Naive thymus-derived CD4-positive, alpha-beta T cell (primary cell): ENCODE measurements at places on chromosomes 6 and 20. TPM values are rescaled to one million over a fixed set of nuclear protein-coding genes. Genes with fewer than 3 reads are reported as not detected.

DNA sequence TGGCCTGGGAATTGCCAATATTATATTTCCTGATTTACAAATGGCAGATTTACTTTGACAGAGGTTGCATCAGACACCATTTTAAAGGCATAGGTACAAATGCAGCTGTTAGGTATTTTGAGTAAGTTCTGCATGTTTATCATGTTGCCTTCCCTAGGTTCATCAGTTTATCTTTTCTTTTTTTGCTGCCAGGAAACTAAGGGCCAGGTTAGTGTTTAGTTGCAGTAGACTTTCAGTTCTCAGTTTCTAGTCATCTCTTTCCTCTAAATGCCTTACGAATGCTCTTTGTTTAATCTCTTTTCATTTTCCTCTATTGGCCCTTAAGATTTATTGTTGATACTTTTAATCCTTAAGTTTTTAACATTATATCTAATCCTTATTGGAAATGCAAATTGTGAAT lies 129.9 kb downstream of the SMAP1 start:
- no peak overlapping the region for H3K27ac ChIP-seq
- H3K36me3 ChIP-seq, result peaks cover 9% of the 10 kb centered on the region
- DNase-seq, result no peak

- no peak overlapping the region for H3K27ac ChIP-seq
- no peaks in the 10 kb centered on the region for H3K4me1 ChIP-seq
- H3K4me3 ChIP-seq, result no peak overlapping the region
- H3K36me3 ChIP-seq, result no peaks in the 10 kb centered on the region
Measured at GRCh38 chr20:51631011-51631950, 88.8 kb upstream of the NFATC2 start.

DNA sequence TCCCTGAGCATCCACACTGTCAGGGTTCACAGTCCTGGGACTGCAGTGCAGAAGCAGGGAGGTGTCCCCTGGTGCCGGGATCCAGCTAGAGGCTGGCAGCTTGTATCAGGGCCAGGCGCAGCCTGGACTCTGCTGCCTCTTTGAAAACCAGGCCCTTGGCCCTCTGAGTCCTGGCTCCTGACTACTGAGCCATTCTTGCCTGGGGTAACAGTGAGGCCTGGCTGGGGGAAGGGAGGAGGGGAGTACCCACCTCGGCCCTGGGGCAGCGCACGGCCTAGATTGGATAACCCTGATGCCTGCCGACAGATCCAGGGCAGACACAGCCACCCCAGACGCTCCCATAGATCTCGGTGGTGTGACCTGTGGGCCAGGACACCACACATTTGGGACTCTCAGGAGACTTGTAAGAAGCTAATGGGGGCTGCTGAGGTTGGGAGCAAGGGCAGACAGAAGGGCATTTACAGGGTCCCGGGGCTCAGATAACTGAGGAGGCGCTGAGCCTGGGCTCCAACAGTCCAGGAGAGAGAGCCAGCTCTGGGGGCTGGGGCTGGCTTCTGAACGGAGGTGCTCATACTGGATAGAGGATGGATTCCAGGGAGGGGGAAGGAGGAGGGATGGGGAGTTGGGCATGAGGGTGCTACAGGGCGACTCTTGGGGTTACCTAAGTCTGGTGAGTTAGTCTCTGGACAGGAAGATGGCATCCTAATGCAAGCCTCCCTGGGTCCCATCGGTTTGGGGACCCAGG lies 30.5 kb downstream of the SPDEF start:
- DNase-seq, result no peak
- peaks cover 14% of the 10 kb centered on the region for H3K4me1 ChIP-seq
- no peaks in the 10 kb centered on the region for H3K27me3 ChIP-seq
- no peak overlapping the region for H3K4me3 ChIP-seq
- H3K36me3 ChIP-seq, result no peaks in the 10 kb centered on the region

DNA sequence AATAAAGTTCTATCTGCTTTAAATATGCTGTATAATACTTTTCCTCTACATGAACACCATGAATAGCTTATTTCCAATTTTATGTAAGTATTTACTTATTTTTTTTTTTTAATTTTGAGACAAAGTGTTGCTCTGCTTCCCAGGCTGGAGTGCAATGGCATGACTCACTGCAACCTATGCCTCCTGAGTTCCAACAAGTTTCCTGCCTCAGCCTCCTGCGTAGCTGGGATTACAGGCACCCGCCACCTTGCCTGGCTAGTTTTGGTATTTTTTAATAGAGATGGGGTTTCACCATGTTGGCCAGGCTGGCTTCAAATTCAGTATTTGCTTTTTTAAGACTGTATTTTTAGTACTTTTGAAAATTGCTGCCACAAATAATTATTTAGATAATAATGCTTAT lies 1365.9 kb downstream of the GRIK2 start:
- no peak overlapping the region for H3K27ac ChIP-seq
- H3K36me3 ChIP-seq, result no peaks in the 10 kb centered on the region
- no peaks in the 10 kb centered on the region for H3K4me1 ChIP-seq

DNA sequence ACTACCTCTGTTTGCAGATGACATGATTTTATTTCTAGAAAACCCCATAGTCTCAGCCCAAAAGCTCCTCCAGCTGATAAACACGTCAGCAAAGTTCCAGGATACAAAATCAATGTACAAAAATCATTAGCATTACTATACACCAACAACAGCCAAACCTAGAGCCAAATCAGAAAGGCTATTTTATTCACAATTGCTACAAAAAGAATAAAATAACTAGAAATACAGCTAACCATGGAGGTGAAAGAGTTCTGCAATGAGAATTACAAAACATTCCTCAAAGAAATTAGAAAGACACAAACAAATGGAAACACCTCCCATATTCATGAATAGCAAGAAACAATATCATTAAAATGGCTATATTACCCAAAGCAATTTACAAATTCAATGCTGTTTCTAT lies 65.6 kb upstream of the HTR1E start:
- no peaks in the 10 kb centered on the region for H3K4me1 ChIP-seq
- no peaks in the 10 kb centered on the region for H3K27me3 ChIP-seq
- H3K4me3 ChIP-seq, result no peak overlapping the region
- H3K36me3 ChIP-seq, result no peaks in the 10 kb centered on the region
- no peak overlapping the region for H3K27ac ChIP-seq

DNA sequence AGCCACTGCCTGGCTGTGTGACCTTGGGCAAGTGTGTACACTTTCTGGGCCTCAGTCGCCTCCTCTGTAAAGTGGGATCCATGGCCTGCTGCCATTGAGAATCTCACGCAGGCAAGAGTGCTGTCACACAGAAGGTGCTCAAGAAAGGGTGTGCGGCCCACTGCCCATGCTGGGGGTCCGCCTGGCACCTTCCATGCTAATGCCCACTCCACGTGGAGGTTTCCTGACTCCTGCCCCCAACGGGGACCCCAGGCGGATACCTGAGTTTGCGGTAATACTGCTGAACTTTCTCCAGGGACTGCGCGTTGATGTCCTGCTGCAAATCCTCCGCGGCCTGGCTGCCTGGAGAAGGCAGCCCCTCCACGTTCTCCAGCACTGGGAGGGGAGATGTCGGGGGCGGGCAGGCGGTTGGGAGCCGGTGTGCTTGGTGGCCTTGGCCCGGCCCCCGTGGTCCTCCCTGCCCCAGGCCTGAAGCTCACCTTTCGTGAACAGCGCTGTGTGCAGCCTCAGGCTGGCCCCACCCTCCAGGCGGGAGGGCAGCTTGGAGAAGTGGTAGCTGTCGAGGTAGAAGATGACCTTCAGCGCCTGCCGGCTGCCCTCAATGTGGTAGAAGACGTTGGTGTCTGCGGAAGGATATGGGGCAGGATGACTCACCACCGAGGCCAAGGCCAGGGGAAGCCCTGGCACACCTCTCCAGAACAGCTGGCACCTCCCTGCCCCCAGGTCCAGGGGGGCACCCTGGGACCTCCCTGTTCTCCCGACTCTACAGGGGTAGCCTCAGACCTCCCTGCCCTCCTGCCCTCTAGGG lies 195.6 kb downstream of the PREX1 start:
- no peak overlapping the region for H3K4me3 ChIP-seq
- no peak for DNase-seq
- no peaks in the 10 kb centered on the region for H3K27me3 ChIP-seq
- no peaks in the 10 kb centered on the region for H3K4me1 ChIP-seq
- H3K36me3 ChIP-seq, result no peaks in the 10 kb centered on the region

DNA sequence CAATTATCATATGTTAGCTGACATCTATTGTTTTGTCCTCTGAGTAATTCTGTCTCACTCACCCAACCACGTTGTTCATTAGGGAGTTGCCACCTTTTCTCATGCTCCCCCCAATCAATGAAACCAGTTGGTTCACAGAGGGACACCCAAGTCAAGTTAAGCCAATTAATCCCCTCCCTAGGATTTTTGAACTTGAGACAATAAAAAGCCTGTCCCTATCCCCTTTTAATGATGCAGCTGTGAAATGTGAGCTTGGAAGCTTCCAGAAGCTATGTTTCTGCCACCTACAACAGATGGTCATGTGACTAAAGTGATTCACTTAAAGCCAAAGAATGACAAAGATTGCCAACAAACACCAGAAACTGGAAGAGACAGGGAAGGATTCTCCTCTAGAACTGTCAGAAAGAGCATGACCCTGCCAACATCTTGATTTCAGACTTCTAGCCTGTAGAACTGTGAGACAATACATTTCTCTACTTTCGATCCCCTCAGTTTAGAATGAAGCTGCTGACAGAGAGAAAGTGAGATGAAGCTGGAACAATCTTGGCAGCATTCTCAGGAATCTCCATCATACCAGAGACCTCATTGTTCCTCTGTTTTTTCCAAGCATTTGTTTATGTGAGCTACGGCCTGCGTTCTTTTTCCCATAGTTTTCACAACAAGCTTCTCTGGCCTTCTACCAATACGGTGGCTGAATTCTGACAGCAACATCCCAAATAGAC lies 57.8 kb upstream of the TPD52L1 start:
- no peak overlapping the region for H3K27ac ChIP-seq
- H3K36me3 ChIP-seq, result no peaks in the 10 kb centered on the region
- no peaks in the 10 kb centered on the region for H3K4me1 ChIP-seq
- peaks cover 2% of the 10 kb centered on the region for H3K27me3 ChIP-seq
- H3K4me3 ChIP-seq, result no peak overlapping the region

DNA sequence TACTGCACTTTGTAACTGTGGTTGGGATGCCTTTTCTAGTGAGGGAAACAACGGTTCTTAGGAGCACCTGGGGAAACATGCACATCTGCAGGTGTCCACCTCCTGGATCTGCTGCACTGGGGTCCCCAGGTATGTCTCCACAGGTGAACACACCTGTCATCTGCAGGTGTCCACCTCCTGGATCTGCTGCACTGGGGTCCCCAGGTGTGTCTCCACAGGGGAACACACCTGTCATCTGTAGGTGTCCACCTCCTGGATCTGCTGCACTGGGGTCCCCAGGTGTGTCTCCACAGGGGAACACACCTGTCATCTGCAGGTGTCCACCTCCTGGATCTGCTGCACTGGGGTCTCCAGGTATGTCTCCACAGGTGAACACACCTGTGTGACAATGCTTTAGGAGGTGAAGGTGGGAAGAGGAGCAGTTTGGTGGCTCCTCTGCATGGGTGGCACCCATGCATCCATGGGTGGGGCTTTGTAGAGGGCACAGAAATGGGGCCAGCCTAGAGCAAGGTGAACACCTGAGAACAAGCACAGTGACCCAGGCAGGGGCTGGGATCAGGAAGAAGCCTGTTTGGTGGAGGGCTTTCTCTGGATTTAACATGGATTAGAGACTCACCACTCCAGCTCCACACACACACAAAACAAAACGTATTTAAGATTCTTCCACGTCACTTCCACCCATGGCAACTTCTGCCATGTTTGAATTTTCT lies 206.0 kb upstream of the CDH4 start:
- H3K27me3 ChIP-seq, result no peaks in the 10 kb centered on the region
- no peak overlapping the region for H3K27ac ChIP-seq
- no peaks in the 10 kb centered on the region for H3K36me3 ChIP-seq
- H3K4me1 ChIP-seq, result no peaks in the 10 kb centered on the region
- no peak for DNase-seq

DNA sequence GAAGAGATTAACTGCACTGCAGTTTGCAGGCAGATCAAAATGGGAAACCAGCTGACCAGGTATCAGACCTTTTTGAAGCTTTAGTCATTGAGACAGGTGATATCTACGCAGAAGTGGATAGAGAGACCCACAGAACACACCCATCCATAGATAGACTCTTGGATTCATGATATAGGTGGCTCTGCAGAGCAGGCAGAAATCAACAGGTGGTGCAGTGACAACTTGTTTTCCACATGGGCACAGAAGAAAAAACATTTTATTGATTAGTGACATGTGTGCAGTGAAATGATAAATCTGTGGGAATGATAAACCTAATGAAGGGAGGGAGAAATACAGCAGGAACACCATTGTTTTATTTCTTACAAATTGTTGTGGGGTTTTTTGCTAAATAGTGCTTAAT lies 45.2 kb downstream of the NUDT3 start:
- DNase-seq, result no peak
- no peaks in the 10 kb centered on the region for H3K36me3 ChIP-seq
- H3K4me3 ChIP-seq, result no peak overlapping the region
- no peaks in the 10 kb centered on the region for H3K4me1 ChIP-seq
- H3K27me3 ChIP-seq, result no peaks in the 10 kb centered on the region

DNA sequence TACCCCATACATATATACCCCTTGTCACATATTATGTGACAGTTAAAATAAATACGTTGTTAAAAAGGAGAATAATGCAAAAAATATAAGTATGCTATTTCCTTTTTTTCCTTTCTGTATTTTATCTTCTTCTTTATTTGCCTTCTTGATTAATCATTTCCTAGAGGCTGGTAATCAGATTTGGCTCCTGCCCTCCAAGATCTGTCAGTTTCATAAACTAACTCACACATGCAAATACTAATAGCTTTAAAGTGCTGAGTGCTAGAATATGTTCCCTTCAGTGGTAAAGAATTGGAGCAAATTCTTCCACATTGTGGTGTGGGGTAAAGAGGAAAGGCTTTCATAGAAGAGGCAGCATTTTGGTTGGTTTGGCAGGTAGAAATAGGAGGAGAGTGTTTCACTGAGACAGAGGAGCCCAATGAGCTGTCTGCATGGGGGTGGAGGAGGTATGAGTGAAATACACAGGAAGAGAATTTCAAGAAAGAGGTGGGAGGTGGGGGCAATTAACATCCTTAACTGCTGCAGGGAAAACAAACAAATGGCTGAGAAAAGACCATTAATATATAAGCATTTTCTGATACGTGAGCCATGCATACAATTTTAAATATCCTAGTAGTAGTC lies 523.9 kb downstream of the BMP2 start:
- H3K27ac ChIP-seq, result no peak overlapping the region
- no peaks in the 10 kb centered on the region for H3K27me3 ChIP-seq
- H3K4me3 ChIP-seq, result no peak overlapping the region
- no peaks in the 10 kb centered on the region for H3K4me1 ChIP-seq
- DNase-seq, result no peak

DNA sequence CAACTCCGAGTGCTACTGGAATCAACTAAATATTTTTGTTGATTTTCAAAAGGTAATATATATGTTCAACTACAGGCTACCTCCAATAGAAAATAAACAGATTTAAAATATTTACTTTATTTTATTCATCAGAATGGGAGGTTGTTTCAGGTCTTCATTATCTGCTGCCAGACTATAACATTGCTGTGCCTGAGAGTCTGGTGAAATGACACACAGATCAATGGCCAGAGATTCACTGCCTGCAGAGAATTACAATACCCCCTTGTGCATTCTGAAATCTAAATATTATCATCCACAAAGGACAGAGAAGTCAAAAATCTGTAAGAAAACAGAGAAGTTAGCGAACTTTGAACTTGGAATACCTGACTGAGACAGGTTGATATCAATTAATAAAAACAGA lies 667.8 kb upstream of the GJE1 start:
- H3K36me3 ChIP-seq, result no peaks in the 10 kb centered on the region
- DNase-seq, result no peak
- H3K4me1 ChIP-seq, result peaks cover 8% of the 10 kb centered on the region
- no peak overlapping the region for H3K4me3 ChIP-seq
- no peak overlapping the region for H3K27ac ChIP-seq

NKAPL gene
- total RNA-seq, result 0.27 TPM

CRISP1 gene
- not detected for total RNA-seq

SLC9A8 gene
- 21.7 TPM for total RNA-seq

TRDN gene
- total RNA-seq, result not detected

CRIP3 gene
- total RNA-seq, result 4.8 TPM

C6orf163 gene
- 3.6 and 4.0 TPM in 2 replicates for total RNA-seq

MACROD2 gene
- 0.34 TPM for total RNA-seq

NPBWR2 gene
- not detected for total RNA-seq

TAAR6 gene
- total RNA-seq, result not detected
